ENCODE measurements at places on chromosomes 6 and 20. TPM values are rescaled to one million over a fixed set of nuclear protein-coding genes. Genes with fewer than 3 reads are reported as not detected.

DNA sequence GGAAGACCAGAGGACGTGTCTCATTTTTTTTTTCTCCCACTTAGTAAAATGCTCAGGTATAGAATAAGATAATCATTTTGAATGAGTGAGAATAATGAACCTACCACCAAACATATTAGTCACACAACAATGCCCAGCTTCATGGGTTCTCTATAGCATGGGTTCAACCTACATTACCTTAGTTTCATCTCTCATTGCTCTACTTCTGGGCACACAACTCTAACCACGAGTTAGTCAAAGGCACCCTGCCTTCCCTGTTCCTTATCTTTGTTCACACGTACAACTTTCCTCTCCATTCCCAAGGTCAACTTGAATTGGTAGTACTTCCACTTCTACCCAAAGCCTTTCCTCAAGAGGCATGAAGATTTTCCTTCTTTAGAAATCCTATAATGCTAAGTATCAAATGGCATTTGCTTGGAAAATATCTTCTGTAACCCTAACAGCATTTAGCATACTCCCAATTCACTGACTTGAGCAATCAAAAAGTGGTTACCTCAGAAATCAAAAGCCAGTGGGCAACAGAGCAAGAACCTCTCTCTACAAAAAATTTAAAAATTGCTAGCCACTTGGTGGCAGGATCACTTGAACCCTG, 20.9 kb downstream of the DEK start:
- no peak for DNase-seq

- DNase-seq = no peak
Observed at GRCh38 chr20:41290804-41291389, 26.6 kb downstream of the ZHX3 start.

- no peak for DNase-seq
Observed at GRCh38 chr20:44696315-44696714, 18.9 kb upstream of the CCN5 start.

GRCh38 chr6:154864066-154864430, 130.8 kb downstream of the SCAF8 start:
- no peak for DNase-seq

DNA sequence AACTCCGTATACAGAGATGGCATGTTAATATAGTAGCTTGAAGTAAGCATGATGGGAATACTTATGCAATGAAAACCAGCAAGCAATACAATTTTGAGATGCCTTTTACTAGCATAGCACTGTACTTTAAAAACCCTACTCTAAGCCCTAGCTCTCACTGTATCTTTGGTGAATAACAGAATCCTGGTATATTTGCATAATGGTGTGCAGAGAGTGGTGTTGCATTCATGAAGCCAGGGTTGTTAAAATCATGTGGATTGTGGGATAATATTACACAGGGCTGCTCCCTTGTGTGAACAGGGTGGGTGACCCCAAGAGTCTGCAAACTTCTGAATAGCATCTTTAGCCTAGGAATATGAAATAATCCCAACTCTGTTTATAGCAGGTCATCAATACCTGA, 105.2 kb upstream of the BMP2 start:
- DNase-seq = no peak

- no peak for DNase-seq
Observed at GRCh38 chr6:3731700-3732099, 19.8 kb downstream of the PXDC1 start.

DNA sequence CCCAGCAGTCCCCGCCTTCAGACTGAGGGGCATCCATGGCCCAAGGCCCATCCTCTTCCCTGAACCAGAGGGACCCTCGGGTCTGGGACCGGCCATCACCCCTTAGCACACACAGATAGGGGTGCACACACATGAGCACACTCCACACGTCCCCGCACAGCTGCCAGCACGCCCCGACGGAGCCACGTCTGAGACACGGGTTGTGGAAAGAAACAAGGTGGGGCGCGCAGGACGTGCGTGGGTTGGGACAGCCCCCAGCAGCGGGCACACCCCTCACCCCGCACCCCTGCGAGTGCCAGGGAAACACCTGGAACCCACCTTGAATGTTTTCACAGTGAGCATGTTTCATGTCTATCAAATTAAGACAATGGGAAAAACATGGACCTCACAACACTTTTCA, 6.4 kb downstream of the GATA5 start:
- DNase-seq = no peak

REPS1 gene
- total RNA-seq = 36.3 TPM

ARG1 gene
- 0.65 TPM for total RNA-seq

IL20RA gene
- 3.5 TPM for total RNA-seq

DNA sequence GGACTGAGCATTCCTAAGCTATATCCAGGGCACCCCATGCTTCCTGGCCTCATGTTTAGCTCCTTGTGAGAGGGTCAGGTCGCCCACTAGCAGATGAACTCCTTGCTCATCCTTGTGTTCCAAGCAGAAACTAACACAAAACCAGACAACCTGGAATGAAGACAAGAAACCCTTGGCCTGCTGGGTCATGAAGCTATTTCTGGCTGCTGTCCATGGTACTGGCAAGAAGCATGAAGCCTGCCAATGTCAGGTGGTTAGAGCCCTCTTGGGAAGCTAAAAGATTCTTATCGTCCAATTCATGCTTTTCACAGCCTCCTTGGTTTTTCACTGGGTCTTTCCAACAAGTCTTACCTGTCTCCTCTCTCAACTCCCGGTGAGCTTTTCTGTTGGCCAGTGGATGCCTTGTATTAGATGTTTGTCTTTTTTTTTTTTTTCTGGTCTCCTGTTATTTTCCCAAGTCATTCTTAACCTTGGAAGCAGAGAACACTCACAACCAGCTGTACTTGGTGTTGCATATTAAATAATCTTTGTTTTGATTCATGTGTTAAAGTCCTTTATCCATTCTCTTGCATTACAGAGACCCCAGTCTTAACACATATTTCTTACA, 180.3 kb downstream of the ANKRD60 start:
- no peak for DNase-seq

- DNase-seq = no peak
Observed at GRCh38 chr20:20649945-20650344, 62.5 kb downstream of the RALGAPA2 start.

DNA sequence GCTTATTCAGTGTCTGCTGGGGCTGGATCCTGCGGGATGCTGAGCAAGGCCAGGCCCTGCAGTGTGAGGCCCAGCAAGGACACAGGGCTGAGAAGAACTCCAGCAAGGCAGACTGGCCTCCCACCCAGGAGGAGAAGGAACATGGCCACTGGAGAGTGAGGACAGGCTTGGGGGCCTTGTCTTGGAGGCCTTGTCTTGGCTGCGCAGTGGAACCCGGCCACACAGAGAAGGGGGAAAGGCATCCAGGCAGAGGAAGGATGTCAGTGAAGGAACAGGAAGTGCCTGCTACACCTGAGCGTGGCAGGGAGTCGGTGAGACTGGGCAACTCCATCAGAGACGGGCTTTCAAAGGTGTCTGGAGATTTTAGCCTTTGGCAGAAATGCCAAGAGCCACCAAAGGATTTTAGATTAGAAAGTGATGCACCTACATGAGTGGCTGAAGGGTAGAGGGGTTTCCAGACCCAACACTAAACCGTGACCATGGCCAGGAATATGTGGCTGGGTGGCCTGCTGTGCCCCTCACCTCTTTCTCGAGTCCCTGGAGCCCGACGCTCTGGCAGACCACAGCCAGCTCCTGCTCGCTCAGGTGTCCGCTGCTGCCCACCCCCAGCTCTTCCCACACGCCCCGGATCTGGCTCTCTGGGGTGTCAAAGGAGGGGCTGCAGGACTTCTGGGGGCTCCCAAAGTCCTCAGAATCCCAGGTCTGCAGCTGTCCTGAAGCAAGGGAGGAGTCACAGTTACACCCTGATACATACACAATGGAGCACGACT, 80.8 kb downstream of the NINL start:
- no peak for DNase-seq

- no peak for DNase-seq
Observed at GRCh38 chr20:18003897-18004296, 35.1 kb downstream of the MGME1 start.

GRCh38 chr20:44587035-44587980, 4.9 kb downstream of the PKIG start:
- DNase-seq = no peak

MLN gene
- not detected for total RNA-seq

- DNase-seq = no peak
Observed at GRCh38 chr6:148021165-148021564, 321.5 kb upstream of the SASH1 start.

DNA sequence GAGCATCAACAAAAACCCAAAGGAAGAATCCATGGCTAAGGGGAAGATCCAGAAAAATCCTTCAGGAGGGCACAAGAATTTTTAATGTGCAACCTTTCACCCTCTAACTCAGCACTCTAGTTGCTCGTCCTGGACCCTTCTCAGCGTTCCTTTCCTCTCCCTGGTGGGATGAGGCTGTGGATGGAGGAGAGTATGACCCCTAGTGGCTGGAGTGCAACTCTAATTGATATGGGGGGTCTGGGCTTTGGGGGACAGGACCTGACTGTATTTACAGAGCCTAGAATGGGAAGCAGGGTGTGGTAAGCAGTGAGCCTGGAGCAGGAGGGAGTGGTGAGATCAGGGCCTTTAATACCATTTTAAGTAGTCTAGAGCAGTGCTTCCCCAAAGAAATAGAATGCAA, 83.9 kb upstream of the CEP85L start:
- DNase-seq = no peak

DNA sequence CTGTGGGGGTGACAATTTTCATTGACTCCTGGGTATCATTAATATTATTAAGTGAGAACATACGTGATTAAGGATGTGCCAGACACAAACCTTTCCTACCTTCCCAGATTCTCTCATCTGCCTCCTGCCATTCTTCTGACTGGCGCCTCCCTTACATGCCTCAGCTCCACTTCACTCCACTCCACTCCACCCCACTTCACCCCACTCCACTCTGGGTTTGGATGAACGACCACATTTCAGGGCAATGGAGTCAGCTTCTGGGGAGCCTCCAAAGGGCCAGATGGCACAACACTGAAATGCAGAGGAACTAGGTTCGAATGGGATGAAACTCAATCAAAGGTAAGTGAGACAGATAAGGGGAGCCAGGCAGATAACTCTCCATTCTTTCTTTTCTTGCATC, 40.5 kb upstream of the LRRC1 start:
- no peak for DNase-seq

DNA sequence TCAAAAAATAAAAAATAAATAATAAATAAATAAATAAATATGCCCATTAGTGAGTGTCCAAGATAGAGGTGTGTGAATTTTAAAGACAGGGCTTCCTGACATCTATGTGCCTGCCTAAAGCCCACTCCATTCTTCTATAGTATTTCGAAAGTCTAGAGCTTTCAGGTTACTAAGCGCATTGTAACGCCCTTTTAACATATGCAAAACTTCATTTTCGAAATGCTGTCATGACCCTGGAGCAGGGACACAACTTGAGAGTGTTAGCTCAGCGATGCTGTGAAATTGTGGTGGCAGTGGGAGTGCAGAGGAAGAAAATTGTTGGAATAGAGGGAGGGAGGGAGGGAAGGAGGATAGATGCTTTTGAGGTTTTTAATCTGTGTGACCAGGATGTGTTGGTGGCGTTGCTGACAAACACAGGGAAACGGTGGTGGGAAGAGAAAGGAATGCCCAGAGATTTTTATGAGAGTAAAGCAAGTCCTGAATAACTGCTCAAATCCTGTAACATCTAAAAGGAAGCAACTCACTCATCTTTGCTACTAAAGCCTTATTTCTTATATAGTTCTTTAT, 169.3 kb downstream of the ARID1B start:
- DNase-seq = no peak

SYCP2 gene
- total RNA-seq = 1.8 TPM

GRCh38 chr6:10676403-10676802, 18.0 kb downstream of the C6orf52 start:
- DNase-seq = no peak

MATN4 gene
- total RNA-seq = not detected

DNMT3B gene
- total RNA-seq = 0.44 TPM

SEMG1 gene
- total RNA-seq = not detected

DNA sequence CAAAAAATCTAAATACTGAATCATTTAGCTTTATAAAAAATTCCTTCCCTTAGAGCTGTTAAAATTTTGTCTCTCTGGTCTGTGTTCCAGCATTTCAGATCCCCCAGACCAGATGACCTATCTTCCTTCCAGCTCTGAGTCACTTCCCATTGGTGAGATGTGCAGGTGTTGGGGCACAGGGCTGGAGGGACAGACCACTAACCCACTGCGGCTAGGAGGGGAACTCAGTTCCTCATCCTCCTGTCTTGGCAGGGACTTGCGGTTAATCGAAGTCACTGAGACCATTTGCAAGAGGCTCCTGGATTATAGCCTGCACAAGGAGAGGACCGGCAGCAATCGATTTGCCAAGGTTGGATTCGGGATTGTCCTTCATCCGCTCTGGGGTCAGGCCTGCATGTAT, 6.0 kb downstream of the CNPY3 start:
- DNase-seq = no peak

- peak; percentile 55 for DNase-seq
Observed at GRCh38 chr20:50980851-50981713, 22.5 kb downstream of the MOCS3 start.

DNA sequence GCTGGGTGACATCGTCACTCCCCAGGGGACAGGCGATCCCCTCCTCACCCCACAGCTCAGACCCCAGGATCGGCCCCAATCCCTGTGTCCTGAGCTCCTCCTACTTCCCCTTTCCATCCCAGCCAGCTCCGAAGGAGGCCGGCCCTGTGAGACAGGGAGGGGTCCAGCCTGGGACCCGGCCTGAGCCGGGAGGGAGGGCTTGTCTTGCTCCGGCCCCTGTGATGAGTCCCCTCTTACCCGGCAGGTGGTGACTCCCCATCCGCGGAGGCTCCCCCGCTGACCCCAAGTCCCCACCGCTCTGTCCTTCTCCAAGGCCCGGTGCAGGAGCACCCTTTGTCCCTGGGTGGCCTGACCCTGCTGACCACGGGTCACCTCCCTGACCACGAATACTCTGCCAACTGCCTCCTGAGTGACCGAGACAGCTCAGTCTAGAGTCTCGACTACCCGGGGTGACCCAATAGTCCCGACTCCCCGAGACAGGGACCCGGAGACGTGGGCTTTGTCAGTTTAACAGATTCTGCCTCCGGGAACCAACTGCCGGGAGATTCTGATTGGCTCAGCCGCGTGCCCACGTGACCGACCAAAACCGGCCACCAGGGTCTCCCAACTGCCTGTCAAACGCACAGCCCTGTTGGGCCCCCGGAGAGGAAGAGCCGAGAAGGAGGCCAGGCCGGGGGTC, 187.4 kb upstream of the PROKR2 start:
- DNase-seq = peak; percentile 80

ESR1 gene
- 2.4 TPM for total RNA-seq

GRCh38 chr6:15304337-15305042, 58.6 kb downstream of the JARID2 start:
- DNase-seq = no peak

C6orf132 gene
- total RNA-seq = 2.6 TPM

- DNase-seq = no peak
Observed at GRCh38 chr20:3993109-3993508, 22.2 kb downstream of the RNF24 start.

GRCh38 chr20:53707371-53708055, 113.9 kb upstream of the ZNF217 start:
- DNase-seq = no peak

- DNase-seq = peak; percentile 72
Observed at GRCh38 chr20:1491281-1491840, at the start of gene SIRPB2. Gene SIRPB2, minus strand, starts transcription at chr20:1491420. Its CDS starts 61 bp downstream, at chr20:1491359.

ACTL10 gene
- 0.81 TPM for total RNA-seq
